ENCODE measurements at places on chromosomes 7 and 10.
A peak's percentile ranks its signal among the peaks of the same experiment; 100 is the strongest.

DNA sequence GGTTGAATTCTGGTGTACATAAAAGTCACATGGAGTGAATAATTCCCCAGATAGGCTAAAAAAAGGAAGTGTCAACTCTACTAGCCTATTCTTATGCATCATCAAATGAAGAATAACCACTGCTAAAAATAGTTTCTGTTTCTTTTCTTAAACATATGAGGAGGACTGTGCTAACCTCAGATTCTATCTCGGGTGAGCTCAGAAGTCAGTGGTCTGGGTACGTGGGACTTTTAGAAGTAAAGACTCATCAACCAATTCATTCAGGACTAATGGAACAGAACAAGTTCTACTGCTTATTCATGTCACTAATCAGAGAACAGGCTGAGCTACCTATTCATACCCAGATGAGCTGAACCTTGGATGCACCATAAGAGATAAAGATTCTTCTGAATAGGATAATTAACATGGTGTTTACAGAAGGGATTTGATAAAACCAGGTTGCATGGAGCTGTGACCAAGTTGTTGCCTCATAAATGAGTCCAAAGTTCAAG is 9.5 kb upstream of the ASAH2 start:
- DNase-seq = peak; percentile 11

DNA sequence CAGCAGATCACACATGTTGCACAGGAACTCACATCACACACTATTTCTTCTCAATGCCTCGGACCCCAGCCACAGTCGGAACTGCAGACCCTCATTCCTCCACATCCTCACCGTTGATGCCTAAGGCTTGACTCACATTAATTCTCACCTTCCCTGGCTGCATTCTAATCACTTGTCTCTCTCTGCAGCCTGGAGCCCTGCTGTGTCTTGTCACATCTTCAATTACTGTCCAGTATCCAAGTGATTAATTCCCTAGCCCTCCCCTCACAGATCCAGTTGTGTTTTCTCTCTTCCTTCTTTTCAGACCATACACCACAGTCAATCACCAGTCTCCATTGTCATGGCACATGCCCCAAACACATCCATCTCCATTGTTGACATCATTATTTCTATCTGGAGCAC is 592.4 kb upstream of the IGFBP3 start:
- DNase-seq = no peak

GRCh38 chr10:14405076-14406065 is 74.6 kb upstream of the FRMD4A start:
- DNase-seq = peak; percentile 99

DNA sequence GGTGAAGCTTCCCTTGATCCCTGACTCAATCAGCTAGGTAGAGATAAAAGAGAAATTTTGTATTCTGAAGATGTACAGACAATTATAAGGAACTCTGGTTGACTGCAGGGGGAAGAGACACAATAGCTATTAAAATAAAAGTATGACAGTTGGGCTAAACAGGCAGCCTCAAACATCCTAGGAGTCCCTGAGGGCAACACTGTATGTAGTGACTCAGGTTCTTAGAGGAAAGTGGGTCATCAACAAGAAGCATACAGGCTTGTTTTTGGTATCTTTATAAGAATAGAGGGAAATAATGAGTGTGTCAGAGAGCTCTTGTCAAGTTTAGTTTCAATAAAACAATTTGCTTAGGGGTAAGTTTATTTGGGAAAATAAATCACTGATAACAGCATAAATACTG is 150.3 kb downstream of the AUTS2 start:
- DNase-seq = no peak

DNA sequence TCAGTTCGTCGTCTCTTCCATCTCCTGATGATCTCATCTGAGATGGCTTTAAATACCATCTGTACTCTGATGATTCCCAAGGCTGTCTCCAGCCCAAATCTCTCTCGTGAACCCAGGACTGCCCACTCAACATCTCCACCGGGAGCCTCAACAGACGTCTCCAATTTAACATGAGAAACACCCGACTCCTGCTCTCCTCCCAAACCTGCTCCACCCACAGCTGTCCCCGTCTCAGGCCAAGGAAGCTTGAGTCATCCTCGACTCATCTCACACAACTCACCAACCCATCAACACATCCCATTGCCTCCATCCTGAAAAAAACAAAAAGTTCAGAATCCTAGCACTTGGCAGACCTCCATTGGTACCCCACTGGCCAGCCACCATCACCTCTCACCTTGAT is 29.7 kb upstream of the CALN1 start:
- DNase-seq = no peak

- DNase-seq = peak; percentile 34
Measured at GRCh38 chr10:17516376-17516775, 62.0 kb upstream of the ST8SIA6 start.

DNA sequence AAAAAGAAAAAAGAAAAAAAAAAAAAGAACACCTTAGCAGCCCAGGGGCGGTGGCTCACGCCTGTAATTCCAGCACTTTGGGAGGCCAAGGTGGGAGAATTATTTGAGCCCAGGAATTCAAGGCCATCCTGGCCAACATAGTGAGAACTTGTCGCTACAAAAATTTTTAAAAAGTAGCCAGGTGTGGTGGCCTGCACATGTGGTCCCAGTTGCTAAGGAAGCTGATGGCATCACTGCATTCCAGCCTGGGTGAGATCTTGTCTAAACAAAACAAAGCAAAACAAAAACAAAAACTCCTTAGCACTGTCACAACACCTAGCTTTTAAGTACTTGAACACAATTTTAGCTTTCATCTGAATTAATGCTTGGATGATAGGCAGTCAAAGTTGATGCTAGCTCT is 86.3 kb upstream of the MKLN1 start:
- DNase-seq = no peak

GRCh38 chr10:83932245-83932644 is 207.1 kb upstream of the GHITM start:
- no peak for DNase-seq

DNA sequence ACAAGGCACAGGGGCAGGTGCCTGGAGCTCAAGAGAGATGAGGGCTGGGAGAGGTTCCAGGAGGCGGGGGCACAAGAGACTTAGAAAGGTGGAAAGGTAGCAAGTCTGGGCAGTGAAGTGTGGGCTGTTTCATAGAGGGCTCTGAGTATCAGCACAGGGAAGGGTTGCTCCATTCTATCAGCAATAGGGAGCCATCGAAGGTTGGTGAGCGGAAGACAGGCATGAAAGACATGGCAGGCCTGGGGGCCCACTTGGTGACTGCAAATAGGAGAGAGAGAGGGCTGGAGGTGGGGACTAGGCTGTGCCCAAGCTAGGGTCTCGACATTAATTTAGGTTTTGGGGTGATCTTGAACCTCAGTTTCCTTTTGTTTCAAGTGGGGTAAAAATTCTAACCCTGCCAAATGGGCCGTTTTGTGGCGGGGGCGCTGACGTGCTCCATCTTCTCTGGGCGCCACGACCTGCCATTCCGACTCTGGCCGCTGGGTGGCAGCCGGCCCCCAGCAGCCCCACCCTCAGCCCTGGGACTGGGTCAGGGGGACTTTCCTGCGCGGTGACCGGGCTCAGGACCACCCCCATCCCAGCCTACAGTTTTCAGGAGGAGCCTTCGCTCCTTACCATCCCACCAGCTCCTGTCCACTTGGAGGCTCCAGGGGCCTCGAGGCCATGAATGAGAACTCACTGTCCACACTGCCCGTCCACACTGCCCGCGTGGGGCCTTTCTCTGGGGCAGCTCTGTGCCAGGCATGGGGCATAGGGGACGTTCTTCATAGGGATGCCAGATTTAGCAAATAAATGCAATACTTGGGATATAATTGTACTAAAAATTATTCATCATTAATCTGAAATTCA is 37.2 kb upstream of the PCBD1 start:
- DNase-seq = no peak

DNA sequence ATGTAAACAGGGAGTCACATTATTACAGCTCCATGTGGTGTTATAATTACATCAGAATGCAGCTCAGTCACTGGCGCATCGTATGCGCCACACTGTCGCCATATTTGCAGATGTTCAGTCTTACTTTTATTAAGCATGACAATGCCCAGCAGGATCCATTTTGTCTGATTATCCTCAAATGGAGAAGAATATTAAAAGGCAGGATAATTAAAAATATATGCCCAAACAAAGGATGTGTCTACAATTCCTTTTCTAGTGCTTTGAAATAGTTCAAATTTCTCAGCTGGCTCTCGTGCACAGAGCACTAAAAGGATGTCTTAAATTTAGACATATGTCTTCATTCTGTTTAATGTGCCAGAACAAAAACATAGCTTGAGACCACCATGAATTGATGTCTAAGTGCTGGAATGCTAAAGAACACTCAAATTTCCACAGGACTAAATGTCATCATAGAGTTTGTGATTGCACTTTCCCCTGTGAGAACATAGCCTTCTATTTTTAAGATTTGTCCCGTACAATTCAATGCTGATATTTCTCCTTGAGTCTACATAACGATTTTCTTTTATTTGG is 168.0 kb downstream of the DKK1 start:
- DNase-seq = no peak

GRCh38 chr7:45191396-45191795 is 33.8 kb downstream of the RAMP3 start:
- no peak for DNase-seq

GRCh38 chr7:106840342-106840741 is 24.7 kb upstream of the PIK3CG start:
- peak; percentile 83 for DNase-seq
